Stimulated activated CD8-positive, alpha-beta memory T cell treated with anti-CD3 and anti-CD28 coated beads, Interleukin-7, amount 100 ng/mL, for 1 hour (primary cell): ENCODE measurements at places on chromosomes 11 and 22.

DNA sequence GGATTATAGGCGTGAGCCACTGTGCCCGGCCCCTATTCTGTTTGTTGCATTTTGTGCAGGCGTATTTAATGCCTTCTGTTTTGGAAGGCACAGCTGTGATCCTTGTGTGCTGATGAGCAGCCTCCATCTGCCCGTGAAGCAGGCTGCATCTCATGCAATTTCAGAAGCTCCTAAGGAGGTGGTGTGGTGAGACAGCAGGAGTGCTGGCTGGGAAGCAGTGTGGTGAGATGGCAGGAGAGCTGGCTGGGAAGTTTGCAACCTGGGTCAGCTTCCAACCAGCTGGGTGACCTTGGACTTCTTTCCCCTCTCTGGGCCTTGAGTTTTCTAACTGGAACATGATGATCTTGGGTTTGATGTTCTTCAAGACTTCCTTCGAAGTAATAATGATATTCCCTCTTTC lies 525.1 kb downstream of the TBC1D22A start:
- DNase-seq = no peak

DNA sequence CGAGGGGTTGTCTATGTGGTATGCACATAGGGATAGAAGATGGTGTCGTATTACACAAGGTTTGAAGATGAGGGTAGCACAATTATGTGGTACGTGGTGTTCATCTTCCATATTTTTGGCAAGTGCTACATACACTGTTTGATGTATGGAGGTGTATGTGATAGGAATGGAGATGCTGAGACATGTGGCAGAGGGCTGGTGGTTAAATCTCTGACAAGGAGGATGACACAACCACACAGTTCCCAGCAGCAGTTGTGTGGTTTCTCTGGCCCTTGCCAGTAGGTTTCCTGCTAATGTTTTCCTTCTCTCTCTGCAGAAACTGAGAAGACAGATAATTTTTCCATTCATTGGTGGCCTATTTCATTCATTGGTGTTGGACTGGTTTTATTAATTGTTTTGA lies 17.0 kb downstream of the NCR3LG1 start:
- DNase-seq = no peak

DNA sequence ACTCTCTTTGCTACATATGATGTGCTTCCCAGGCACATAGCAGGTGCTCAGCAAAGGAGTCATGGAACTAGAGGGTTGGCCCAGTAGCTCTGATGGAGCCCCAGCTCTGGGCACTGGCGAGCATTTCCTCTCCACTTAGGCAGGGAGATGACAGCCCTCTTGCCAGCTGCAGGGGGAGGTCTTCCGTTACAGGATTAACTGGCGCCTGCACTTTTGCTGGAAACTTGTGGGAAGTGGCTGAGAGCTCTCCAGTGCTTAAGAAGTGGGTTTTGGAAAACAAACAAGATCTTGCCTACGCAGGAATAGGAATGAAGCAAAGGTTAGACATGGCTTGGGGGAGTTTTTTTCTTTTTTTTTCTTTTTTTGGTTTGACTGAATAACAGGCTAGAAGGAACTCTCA lies 75.5 kb downstream of the MICAL2 start:
- DNase-seq = no peak

GRCh38 chr11:126711977-126712625 lies 288.5 kb downstream of the KIRREL3 start:
- no peak for DNase-seq

DNA sequence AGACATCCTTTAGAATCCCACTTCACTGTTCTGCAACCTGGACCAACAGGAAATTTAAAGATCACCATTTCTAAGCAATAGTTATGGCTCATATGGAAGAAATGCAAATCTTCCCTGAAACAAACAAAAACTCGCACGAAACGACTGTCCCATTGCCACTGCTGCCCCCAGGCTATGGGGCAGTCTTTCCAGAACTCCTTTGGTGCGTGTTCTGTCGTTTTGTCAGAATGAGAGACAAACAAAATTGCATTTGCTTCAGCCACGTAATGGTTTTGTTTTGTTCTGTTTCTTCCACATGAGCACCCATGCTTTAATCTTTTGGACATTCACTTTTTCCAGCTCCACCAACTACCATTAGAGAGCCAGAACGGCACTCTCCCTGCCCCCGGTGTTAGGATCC lies 10.8 kb upstream of the FBLN1 start:
- DNase-seq = no peak

DNA sequence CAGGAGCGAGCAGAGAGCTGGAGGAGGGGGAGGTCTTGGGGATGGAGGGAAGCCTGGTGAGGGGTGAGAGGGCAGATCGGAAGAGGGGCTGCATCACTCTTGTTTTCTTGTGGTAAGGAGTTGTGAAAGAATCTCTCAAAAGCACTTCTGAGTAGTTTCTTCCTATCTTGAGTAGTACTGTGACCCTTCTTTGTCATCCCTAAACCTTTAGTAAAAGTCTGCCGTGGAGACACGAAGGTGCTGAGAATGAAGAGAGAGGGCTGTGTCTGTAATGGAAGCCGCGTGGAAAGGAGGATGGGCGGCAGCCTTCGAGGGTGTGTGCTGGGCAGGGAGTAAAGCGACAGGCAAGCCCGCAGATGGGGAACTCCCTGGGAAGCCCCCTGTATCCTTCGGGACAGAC lies 237.8 kb downstream of the TBC1D22A start:
- no peak for DNase-seq

GRCh38 chr11:103805688-103806009 lies 230.8 kb upstream of the DDI1 start:
- no peak for DNase-seq

- no peak for DNase-seq
Observed at GRCh38 chr11:130732476-130732875, 183.8 kb downstream of the SNX19 start.

- no peak for DNase-seq
Observed at GRCh38 chr11:86873573-86874083, 73.3 kb downstream of the PRSS23 start.

DNA sequence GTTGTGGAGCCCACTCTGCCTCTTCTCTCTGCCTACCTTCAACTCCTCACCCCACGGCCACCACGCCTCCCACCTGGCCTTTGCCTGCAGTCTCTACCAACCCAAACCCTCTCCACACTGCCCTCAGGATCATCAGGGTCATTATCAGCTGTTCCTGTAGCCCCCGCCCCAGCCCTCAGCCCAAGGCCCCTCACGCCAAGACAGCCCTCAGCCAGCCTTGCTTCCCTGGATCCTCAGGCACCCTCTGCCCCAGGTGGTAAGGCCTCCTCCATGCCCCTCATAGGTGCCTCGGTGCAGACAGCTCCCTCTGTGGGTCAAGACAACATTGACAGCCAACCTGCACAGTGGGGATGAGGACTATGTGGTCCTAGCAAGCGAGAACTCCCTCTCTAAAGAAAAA lies 1.7 kb downstream of the SBF1 start:
- no peak for DNase-seq

DNA sequence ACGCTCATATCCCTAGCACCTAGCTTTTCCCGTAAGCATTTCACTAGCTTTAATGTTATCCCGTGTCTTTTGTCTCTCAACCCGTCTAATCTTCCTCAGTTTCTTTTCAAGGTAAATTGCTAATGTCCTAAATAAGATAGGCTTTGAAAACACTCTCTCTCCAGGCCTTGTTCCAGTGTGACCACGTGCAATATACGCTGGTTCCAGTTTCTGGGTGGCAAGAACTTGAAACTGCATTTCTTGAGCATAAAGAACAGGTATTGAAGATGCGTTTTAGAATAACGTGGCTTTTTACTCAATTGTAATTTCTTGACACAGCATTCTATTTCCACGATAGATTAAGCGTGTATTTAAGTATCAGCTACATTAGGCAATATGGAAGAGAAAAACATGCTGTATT lies 1.1 kb downstream of the CDC45 start:
- DNase-seq = no peak

DNA sequence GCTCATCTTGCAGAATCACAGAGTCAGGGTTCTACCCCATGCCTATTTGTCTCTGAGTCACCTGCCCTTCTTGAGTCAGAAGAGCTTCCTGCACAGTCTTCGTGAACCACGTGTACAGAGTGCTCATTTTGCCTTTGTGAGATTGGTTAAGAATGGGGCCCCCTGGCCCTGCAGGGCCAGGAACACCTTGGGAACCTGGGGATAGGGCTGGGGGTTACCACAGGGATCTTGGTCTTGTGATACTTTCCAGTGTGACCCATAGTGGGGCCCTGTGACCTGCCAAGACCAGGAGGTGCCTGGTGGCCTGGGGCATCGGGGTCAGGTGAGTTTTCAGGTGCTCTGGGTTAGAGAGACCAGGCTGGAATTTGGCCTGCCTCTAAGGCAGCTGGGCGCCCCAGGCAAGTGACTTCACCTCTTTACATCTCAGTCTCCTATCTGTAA lies 9.4 kb downstream of the TMPRSS13 start:
- no peak for DNase-seq

DNA sequence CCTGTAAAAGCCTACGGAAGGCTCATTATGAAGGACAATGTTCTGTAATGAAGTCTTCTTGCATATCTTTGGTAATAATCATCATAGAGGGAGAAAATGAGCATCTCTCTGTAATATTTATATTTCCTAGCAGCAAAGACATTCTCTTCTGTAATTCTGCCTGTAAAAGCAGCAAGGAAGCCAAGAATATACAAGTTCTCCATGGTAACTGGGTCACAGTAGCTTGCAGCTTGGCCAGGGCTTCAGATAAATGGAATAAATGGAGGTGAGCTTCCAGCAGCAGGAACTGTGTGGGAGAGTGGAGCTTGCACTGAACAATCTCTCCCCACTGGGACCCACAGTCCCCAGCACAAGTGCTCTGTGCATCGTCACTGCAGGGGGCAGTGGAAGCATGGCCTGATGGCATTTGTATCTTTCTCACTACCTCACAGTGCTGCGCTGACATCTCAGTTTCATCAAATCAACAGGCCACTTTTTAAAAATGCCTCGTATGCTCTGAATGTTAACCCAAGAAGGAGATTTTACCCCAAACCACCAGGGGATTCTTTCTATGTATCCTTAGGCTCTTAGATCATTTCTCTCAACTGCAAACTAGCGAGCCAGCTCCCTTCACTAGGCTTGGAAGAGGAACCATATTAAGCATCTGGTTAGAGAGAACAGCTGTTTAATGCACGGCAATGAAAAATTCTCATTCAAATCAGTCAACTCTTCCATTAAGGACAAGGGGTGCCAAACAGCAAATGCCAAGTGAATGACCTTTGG lies 1059.7 kb downstream of the OPCML start:
- DNase-seq = no peak

DNA sequence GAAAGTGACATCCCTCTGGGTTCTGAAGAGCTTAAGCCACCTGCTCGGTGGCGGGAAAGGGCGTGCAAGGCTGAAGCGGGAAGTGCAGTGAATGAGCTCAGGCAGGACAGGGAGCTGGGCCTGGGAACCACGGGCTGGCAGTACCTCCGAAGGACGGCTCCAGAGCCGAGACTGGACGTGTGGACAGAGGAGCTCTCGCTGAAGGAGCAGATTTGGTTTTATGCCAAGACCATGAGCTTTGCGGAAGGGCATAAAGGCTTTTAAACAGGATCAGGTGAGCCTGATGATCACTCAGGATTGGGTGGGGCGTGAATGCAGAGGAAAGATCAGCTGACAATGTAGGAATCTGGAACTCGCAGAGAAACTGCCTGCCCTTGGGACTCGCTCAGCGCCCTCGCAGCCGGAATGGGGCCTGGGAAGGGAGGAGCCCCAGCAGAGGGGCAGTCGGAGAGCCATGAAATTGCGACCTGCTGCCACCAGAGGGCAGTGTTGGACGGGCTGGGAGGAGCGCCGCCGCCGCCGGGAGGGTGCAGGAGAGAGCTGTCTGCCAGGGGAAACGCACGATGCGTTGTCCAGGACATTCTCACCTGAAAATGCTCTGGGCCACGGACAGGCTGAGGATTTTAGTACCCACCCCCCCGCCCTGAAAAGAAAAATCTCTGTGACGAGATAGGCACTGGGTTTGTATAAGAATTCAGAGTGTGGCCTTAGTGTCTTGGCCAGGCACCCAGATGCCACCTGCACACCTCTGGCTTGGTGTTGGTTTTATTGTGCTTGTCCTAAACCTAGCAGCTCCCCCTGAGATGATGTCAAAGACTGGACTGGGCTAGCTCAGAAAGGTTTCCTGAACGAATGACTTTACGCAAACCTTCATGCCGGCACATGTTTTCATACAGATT lies 324.4 kb downstream of the NTM start:
- peak; percentile 16 for DNase-seq

DNA sequence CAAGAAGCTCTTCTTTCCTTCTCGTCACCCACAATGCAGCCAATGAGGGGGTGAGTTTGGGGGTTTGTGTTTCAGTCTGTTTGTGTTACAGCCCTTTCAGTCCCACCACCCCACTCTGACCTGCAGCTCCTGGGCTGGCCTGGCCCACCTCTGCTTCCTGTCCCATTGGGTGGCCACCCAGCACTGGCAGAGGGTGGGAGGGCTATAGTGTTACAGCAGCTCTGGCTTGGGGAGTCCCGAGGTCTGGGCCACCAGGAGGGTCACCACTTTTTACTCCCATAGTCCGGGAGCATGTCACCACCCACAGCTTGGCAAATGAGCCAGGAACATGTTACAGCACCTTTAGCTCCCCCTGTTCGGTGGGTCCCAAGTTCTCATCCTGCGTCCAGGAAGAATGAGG lies 1.7 kb upstream of the OR10S1 start:
- no peak for DNase-seq

- DNase-seq = no peak
Observed at GRCh38 chr11:69912911-69913451, 93.8 kb upstream of the FGF3 start.

GRCh38 chr11:69711822-69712801 lies 8.3 kb upstream of the FGF19 start:
- no peak for DNase-seq

GRCh38 chr11:13261591-13262061 lies 16.0 kb upstream of the BMAL1 start:
- no peak for DNase-seq
